ENCODE measurements at places on chromosomes 11 and 22.

GRCh38 chr22:50398831-50399648 is 55.9 kb downstream of the PPP6R2 start:
- peak; percentile 72 for DNase-seq

- no peak for DNase-seq
These were observed 9.7 kb downstream of the PDGFD start for GRCh38 chr11:104154296-104154695.

DNA sequence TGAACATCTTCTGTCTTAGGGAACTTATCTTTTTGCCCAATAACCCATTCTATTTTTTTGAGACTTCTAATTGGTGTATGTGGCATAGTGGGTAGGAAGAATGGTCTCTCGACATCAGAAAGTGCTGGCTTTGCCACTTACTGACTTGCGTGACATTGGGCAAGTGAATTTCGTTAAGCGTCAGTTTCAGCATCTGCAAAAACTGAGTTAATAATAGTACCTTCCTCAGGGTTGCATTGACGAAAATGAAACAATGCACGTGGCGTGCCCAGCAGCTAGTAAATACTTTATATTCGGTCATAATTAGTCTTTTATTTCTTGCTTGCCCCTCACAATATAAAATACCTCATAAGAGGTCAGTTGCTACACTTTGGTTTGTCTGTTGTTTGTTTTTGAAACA is 12.5 kb upstream of the GRIK4 start:
- no peak for DNase-seq

DNA sequence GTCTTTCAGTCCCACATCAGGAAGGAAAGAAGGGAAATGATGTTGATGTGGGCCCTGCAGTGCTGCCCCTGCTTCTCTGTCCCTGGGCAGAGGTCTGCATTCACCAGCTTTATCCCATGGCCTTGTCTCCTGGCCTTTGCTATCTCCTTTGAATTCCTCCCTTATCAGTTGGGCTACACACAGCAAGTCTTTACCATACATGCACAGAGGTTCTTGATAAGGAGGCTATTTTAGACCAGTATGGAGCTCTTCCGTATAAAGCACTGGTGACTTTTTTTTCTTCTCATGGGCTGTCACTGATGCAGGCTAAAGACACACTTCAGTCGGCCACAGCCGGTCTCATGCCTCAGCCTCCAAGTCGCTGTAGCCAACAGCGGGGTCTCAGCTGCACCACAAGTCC is 20.2 kb downstream of the MYO18B start:
- no peak for DNase-seq

DNA sequence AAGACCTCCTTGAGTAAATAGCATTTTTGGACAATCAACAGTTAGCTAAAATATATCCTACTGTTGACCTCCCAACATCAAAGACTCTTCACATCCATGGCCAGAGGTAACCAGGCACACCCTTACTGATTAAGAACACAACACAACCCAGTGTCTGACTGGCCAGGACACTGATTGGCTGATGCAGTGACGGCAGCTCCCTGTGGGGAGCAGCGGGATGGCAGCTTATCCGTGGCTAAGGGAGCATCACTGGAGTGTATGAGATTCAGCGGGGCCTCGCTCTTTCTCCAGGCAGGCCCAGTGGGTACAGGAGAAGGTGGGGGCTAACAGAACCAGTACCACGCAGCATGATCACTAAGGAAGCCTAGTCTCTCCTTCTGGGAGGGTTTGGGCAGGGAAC is 10.3 kb upstream of the IL2RB start:
- no peak for DNase-seq
